ENCODE measurements at places on chromosomes 2 and 18.

DNA sequence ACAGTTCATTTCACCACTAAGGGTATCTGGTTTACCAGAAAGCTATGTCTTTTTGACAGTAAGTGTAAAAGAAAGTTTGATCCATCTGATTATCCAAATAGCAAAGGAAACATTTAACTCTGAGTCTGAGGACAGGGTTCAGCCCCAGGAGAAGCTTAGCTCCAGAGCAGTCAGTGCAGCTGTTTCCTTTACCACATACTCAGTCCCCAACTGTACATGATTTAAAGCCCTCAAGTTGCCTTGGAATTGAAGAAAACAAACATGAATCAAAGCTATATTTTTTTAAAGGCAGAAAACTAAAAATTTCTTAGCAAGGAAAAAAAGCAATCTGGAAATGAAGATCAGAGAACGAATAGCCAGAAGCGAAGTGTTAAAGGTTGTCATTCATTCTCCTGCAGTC, 746.0 kb downstream of the METTL4 start:
- no peak for DNase-seq

DNA sequence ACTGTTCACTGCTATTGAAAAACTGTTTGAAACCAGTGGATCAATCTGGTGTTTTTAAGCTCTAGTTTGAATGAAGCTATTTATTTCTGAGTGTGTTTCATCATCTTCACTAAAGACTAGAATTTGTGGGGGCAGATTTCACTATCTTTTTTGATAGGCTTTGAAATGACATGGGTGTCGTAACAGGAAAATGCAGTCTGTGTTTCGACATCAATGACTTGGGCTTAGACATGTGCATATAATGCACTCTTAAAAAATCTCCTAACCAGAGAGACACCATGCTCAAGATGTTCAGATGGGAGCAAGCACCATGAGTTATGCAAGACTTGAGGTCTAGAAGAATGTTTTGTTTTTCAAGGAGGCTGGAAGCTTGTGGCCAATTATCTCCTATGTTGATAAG, 221.6 kb downstream of the GPD2 start:
- DNase-seq: no peak

- DNase-seq: no peak
Measured at GRCh38 chr2:195656161-195656858, 716 bp upstream of the SLC39A10 start.

GRCh38 chr18:13809531-13810255, 14.3 kb upstream of the MC5R start:
- DNase-seq: no peak

- DNase-seq: no peak
Measured at GRCh38 chr2:47028171-47028570, 112.6 kb upstream of the MCFD2 start.

GRCh38 chr2:230405824-230406223, 10.2 kb upstream of the SP100 start:
- DNase-seq: no peak

DNA sequence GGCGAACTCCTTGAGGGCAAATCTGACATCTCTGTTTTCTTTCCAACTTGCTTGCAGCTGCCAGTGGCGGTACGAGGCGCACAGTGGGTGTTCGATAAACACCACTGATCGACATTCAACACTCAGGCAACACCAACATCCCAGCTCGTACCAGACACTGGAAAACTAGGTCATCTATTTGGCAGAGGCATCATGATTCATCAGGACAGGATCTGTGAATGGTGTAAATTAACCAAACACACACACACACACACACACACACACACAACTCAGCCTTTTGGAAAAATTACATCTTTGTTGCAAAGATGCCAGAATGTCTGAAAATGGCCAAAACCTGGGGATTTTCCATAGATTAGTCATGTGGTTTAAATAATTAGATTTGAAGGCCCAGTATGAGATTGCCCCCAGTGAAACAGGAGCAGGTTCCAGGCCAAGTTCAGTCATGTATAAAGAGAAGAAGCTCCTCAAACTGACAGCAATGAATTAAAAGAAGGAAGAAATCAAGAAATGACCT, 150.5 kb upstream of the NCKAP5 start:
- no peak for DNase-seq

- DNase-seq: no peak
Measured at GRCh38 chr2:189834059-189834458, 49.8 kb downstream of the PMS1 start.

DNA sequence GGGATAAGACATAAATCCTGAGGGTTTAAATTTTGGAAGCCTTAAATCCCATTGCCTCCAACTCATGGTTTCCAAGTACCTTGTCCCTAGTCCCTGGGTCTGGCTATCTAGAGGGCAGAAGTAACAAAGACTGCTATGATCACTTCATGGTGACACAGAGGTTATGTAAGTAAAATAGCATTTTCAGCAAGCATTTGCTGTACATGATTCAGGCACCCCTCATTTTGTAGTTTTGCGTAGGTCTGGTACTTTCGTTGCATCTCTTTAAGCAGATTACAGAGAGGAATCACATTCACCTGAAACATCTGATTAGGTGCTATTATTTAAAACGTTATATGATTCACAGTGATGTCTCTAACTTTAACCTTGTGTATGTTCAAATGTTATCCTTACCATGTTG, 480.1 kb downstream of the XIRP2 start:
- no peak for DNase-seq

GRCh38 chr2:147863835-147864234, 19.0 kb downstream of the ACVR2A start:
- DNase-seq: no peak

GRCh38 chr18:22591222-22591621, 173.5 kb upstream of the CTAGE1 start:
- no peak for DNase-seq

GRCh38 chr2:88590998-88591613, 36.2 kb downstream of the EIF2AK3 start:
- DNase-seq: peak; percentile 21

- DNase-seq: no peak
Measured at GRCh38 chr2:1251520-1251919, 161.7 kb upstream of the TPO start.

- DNase-seq: no peak
Measured at GRCh38 chr2:119108186-119108585, 50.4 kb downstream of the C1QL2 start.

DNA sequence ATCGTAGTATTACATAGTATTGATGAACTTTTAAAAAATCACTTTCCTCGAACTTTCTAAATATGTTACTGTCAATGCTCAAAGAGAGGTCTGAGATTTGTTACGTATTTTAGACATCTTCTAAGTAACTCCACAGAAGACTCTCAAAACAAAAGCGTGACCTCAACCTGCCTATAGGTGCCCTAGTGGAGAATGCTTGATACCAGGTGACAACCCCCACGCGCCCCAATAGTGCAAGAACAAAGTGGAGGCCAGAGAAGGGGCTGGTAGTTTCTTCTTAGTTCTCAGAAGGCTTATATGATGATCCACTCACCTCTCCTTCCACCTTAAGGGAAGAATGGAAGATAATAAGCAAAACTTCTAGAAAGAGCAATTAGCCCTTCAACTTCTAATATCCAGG, 102.6 kb downstream of the ANKRD44 start:
- no peak for DNase-seq

- DNase-seq: no peak
Measured at GRCh38 chr2:52940101-52940500, 827.5 kb upstream of the CHAC2 start.

- no peak for DNase-seq
Measured at GRCh38 chr2:1802469-1803216, 58.3 kb upstream of the PXDN start.

- no peak for DNase-seq
Measured at GRCh38 chr2:41379496-41380221, 668.2 kb upstream of the PKDCC start.

GRCh38 chr2:10620481-10620880, 69.3 kb downstream of the NOL10 start:
- DNase-seq: no peak

GRCh38 chr2:68475576-68475975, 8.2 kb downstream of the APLF start:
- no peak for DNase-seq

GRCh38 chr2:61679096-61679495, 140.9 kb upstream of the XPO1 start:
- DNase-seq: no peak

- DNase-seq: peak; percentile 15
Measured at GRCh38 chr18:12391487-12392165, 14.6 kb upstream of the AFG3L2 start.

- no peak for DNase-seq
Measured at GRCh38 chr18:63284827-63285733, 34.5 kb downstream of the BCL2 start.

DNA sequence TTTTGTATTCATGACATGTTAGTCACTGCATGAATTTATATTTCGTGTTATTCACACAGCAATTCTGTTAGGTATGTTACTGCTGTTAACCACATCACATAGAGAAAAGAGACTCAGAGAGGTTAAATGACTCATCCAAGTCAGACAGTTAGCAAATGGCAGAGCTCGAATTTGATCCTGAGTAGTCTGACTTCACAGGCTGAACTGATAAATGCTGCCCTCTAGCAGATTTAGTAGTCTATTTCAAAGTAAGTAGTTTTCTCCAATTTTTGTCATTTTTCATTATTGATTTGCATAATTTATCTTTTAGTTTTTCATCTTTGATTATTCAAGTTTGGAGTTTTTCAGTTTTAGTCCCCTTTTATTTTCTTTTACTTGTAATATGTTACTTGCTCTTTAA, 58.3 kb downstream of the WDR7 start:
- no peak for DNase-seq

DNA sequence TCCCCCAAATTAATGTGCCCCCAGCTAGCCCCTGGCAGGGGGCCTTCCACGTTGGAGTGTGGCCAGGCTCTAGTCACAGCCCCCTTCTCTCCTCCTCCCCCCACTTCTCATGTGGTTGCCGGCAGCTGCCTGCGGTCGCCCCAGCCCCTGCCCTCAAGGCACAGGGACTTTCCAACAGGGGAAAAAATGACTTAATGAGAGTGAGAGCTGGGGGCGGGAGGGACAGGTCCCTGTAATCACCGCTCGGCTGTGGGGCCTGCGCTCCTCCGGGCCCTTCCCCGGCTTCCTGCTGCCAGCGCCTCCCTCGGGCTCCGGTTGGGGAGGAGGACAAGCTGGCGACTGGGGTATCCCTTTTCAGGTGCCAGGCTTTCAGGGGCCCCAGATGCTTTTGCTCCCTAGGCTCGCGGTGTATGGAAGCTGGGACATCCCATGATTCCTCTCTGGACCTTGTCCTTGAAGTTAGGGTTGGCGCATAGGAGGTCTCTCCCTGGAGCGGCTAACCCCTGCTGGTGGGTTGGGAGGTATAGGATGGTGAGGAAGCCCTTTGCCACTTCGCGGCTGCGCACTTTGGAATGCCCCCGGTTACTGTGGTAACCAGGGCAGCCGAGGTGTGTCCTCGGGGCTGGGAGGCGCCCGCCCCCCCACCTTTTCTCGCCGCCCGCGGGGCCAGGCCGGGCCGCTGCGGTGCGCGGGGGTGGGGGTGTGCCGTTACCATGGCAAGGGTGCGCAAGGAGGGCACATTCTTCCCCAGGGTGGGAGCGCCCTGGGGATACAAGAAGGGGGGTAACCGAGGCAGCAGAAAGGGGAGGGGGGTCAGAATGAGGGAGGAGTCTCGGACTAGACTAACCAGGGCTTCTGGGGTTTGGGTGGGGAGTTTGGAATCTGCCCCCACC, 16.1 kb downstream of the WNT10A start:
- DNase-seq: peak; percentile 77

DNA sequence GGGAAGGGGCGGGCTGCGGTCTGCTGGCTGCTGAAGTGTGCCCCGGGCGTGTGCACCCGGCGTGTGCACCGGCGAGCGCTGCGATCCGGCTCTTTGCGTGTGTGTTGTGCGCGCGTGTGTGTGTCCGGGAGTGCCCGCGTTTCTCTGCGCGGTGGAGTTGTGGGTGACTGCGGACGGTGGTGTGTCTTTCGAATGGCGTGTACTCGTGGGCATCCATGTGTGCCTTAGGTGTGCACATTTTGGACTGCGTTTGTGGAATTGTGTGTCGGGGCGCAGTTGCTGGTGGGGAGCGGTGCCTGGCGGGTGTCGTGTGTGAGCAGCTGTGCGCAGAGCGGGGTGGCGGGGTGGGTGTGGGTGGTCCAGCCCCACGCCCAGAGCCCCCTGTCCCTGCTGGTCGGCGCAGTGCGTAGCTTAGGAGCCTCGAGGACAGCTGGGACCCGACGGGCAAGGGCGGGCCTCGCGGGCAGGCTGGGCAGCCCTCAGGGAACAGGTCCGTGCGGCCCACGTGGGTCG, 533 bp downstream of the HPCAL1 start:
- no peak for DNase-seq

GRCh38 chr2:28583899-28584553, 88.2 kb downstream of the PLB1 start:
- DNase-seq: peak; percentile 73

DNA sequence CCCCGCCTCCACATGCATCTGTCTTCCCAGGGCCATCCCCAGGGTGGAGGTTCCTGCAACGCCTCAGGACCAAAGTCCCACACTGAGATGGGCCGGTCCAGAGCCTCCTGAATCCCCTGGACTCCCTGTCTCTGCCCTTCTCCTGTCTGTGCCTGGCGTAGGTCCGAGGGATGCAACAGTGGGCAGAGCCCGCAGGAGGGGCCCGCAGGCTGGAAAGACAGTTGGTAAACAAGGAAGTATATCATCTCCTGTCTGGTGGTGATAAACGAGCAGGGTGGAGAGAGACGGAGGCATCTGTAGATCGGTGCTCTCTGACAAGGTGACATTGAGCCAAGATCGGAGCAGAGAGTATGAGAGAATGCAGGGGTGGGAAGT, 72.6 kb upstream of the RAB6C start:
- no peak for DNase-seq

DNA sequence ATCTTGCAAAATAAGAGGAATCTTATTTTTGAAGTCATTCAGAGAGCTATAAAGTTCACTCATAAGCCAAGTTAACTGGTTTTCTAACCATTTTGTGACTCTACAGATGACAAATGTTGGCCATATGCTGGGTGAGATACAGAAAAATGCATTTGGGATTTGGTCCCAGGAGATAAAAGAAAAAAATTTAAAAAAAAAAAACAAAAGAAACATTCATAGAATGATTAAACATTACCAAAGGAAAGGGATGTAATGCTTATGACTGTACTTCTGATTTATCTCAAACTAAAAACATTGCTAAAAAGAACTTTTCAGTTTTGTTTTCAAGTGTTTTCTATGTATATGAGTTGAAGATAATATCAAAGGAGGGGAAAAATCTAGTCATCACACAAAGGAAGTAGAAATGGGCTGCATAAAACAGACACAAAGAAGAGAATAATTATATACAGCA, 43.1 kb downstream of the PELI1 start:
- no peak for DNase-seq
